Tibial artery (tissue), 4 donors: ENCODE measurements at places on chromosomes 13 and 19.

DNA sequence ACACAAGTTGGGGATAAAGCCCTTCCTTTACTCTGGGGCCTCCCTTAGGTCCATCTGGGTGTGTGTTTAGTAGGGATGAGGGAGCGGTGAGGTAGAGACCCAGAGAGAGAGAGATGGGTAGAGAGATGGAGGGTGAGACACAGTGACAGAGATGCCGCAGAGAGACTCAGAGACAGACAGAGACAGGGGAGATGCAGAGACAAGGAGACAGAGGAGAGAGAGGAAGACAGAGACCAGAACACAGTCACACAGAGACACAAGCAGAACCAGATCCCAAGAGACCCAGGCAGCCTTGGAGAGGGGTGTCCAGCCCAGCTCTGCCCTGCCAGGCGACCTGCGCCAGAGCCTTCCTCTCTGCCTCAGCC, 2.4 kb downstream of the KLK1 start:
- no peak for DNase-seq

DNA sequence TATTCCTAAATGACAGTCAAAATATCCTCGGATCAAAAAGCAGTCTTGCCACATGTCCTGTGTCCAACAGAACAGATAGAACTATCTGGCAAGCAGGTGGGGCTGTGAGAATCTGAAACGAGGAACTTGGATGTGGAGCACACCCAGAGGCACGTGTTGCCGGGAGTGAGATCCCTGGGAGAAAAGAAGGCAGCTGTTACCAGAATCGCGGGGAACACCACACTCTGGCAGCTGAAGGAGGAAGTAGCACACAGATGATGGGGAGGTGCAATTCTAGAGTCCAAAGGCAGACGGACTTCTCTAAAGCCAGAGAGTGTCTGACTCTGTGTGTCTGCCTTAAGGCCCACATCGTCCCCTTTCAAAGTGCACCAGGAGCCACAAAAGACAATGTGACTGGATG, 22.3 kb downstream of the SLC7A1 start:
- peak; percentile 72 for DNase-seq

DNA sequence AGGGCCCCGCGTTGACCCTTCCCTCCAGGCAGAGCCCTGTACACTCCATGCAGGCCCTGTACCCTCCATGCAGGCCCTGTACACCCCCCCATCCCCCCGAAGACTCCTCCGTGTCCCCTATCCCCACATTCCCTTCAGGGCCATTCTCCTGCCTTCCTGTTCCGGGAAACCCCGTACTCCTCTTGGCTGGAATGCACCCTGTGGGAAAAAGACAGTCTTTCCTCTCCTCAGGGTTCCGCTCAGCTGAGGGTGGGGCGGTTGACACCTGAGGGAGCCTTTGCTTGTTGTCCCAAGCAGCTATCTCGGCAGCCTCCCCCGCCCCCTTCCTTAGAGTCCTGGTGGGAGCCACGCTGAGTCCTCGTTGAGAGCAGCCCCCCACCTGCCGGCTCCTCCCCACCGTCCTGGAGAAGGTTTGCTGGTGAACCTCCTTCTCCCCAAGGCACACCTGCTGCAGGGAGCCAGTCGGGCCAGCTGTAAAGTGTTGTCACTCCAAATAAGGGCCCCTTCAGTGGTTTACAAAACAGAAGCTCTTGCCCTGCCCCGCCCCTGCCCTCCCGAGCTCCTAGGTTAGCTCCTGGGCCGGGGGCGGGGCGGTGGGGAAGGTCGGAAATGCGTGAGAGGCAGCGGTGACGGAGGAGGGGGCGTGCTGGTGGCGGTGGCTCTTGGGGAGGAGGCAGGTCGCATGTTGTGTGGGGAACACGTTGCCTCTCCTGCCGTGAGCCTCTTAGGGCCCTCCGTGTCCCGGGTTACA, 1.5 kb downstream of the GNA11 start:
- no peak for DNase-seq

- no peak for DNase-seq
These were observed 548.2 kb upstream of the SLITRK1 start for GRCh38 chr13:84430446-84430845.

GRCh38 chr13:31330236-31330635, 130.5 kb downstream of the B3GLCT start:
- DNase-seq = no peak

GRCh38 chr13:26041444-26041843, 10.4 kb downstream of the SHISA2 start:
- no peak for DNase-seq

- DNase-seq = no peak
These were observed 105.6 kb upstream of the SERP2 start for GRCh38 chr13:44267980-44268379.

- no peak for DNase-seq
These were observed 53.0 kb upstream of the ATP12A start for GRCh38 chr13:24627090-24627714.

GRCh38 chr19:31392464-31392863, 43.2 kb upstream of the TSHZ3 start:
- DNase-seq = no peak
